Activated T-helper 1 cell treated with anti-CD3 and anti-CD28 coated beads, Interleukin-12 subunit alpha, Interleukin-12 subunit beta, Interleukin-2, Interleukin-4 antibody, amounts not matched to agents 30 ng/mL and 10 ng/mL and 1 ng/mL, durations not matched to agents 14 hours and 24 hours and 36 hours (primary cell): ENCODE measurements at places on chromosomes 4 and X. TPM values are rescaled to one million over a fixed set of nuclear protein-coding genes. Genes with fewer than 3 reads are reported as not detected.

DNA sequence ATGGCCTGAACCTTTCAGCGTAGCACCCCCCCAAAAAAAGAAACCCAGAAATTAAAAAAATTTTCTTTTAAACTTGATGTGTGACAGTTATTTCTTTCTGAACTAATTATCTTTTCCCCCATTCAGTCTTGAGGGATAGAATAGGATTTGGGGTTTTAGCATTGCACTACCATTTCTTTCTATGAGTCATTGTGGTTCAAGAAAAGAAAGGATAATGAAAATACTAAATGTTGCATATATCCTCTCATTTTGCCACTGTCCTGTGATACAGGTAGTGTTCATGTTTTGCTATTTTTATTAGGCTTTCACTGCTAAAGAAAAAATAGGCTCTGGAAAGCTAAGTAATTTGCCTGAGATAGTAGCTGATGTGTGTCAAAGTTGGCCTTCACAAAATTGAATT lies 39.4 kb upstream of the DCK start:
- no peaks in the 10 kb centered on the region for H3K36me3 ChIP-seq
- H3K4me3 ChIP-seq, result no peak overlapping the region
- peaks cover 12% of the 10 kb centered on the region for H3K4me1 ChIP-seq
- no peak for DNase-seq
- no peaks in the 10 kb centered on the region for H3K27me3 ChIP-seq
- H3K27ac ChIP-seq, result no peak overlapping the region

DNA sequence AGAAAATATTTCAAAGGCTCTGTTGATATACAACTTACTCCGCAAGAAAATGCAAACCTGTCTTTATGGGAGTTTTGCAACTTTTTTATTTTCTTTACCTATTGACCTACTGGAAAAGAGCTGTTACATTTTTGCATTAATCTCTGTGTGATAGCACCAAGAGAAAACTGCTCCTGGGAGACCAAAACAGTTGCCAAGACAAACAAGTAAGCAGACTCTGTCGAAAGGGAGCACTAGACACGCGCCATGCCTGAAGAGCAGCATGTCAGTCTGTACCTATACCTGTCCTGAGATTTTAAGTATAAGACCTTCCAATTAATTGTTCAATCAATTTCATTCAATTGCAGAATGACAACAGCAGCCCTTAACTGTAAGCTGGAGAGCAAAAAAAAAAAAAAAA lies 56.0 kb upstream of the TECRL start:
- no peak overlapping the region for H3K4me3 ChIP-seq
- H3K4me1 ChIP-seq, result no peaks in the 10 kb centered on the region
- DNase-seq, result no peak
- no peak overlapping the region for H3K27ac ChIP-seq
- H3K27me3 ChIP-seq, result no peaks in the 10 kb centered on the region

The KIAA1210 gene
- not detected in 2 replicates for total RNA-seq

DNA sequence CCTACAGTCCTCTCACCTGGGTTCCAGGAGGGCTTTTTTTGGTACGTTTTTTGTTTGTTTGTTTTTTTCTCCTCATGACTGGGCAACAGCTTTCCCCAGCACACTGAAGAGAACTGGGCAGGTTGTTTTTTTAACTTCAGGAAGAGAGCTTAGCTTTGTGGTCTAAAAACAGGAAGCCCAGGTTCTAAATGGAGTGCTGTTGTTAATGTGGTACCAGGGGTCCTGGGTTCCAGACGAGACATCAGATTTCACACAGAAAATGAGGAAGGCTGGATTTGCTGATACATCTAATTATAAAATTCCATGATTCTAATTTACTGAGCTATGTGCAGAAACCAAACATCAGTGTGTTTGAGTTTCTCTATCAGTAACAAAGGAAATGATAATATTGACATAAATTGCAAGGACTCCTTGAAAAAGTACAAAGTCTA lies 4.2 kb downstream of the MYOZ2 start:
- no peaks in the 10 kb centered on the region for H3K27me3 ChIP-seq
- H3K36me3 ChIP-seq, result no peaks in the 10 kb centered on the region
- H3K4me1 ChIP-seq, result peaks cover 8% of the 10 kb centered on the region

The CCDC160 gene
- total RNA-seq, result not detected in 2 replicates

GRCh38 chr4:181525634-181526033 lies 717.6 kb upstream of the TENM3 start:
- H3K27me3 ChIP-seq, result no peaks in the 10 kb centered on the region
- H3K36me3 ChIP-seq, result no peaks in the 10 kb centered on the region
- no peak overlapping the region for H3K27ac ChIP-seq
- no peak for DNase-seq
- H3K4me1 ChIP-seq, result no peaks in the 10 kb centered on the region

The ARHGAP6 gene
- not detected in 2 replicates for total RNA-seq

The NWD2 gene
- total RNA-seq, result not detected in 2 replicates

The ABCB7 gene
- 37.4 and 38.1 TPM in 2 replicates for total RNA-seq

GRCh38 chr4:167100120-167100519 lies 134.2 kb downstream of the SPOCK3 start:
- no peaks in the 10 kb centered on the region for H3K4me1 ChIP-seq
- H3K36me3 ChIP-seq, result no peaks in the 10 kb centered on the region
- H3K27me3 ChIP-seq, result no peaks in the 10 kb centered on the region
- no peak for DNase-seq
- no peak overlapping the region for H3K4me3 ChIP-seq
- no peak overlapping the region for H3K27ac ChIP-seq

The TBC1D19 gene
- 4.3 and 4.7 TPM in 2 replicates for total RNA-seq

DNA sequence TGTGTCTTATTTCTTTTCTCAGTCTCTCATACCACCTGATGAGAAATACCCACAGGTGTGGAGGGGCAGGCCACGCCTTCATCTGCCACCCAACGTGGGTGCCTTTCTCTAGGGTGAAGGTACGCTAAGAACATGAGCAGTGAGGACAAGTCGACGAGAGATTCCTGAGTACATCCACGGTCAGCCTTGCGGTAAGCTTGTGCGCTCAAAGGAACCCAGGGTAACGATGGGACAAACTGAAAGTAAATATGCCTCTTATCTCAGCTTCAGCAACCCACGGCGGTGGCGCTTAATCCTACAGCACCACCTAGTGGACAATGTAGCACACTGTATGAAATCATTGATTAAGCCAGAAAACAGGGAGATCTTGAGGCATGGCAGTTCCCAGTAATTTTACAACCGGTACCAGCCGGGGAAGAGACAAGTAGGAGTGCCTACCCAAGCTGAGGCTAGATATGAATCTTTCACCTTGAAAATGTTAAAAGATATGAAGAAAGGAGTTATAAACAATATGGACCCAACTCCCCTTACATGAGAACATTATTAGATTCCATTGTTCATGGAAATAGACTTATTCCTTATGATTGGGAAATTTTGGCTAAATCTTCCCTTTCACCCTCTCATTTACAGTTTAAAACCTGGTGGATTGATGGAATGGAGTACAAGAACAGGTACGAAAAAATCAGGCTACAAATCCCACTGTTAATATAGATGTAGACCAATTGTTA lies 63.0 kb downstream of the ZNF732 start:
- H3K27ac ChIP-seq, result peak overlapping the region; percentile 15
- peak overlapping the region; percentile 70 for H3K4me3 ChIP-seq
- H3K27me3 ChIP-seq, result no peaks in the 10 kb centered on the region
- peaks cover 13% of the 10 kb centered on the region for H3K4me1 ChIP-seq
- DNase-seq, result peak; percentile 53
- no peaks in the 10 kb centered on the region for H3K36me3 ChIP-seq

The TLL1 gene
- not detected in 2 replicates for total RNA-seq

DNA sequence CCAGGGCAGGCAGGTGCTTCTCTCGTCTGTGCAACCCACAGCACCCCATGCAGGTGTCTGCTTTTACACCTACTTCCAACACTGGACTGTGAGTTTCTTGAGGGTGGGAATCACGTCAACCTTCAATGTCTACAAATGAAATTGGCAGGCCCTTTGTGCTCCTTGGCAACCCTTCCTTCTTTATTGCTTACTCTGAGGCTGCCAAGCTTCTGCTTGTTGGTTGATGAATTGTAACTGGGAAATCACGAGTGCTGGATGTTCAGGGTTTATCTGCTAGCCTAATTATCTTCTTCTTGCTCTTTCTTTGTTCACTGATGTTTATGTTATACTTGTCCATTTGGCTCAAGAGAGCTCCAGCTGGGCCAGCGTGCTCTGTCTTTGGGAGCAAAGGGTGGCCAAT lies 2.5 kb upstream of the DGAT2L6 start:
- no peak overlapping the region for H3K27ac ChIP-seq
- H3K36me3 ChIP-seq, result no peaks in the 10 kb centered on the region
- H3K27me3 ChIP-seq, result peaks cover 6% of the 10 kb centered on the region
- peaks cover 22% of the 10 kb centered on the region for H3K4me1 ChIP-seq
- DNase-seq, result no peak
- no peak overlapping the region for H3K4me3 ChIP-seq

DNA sequence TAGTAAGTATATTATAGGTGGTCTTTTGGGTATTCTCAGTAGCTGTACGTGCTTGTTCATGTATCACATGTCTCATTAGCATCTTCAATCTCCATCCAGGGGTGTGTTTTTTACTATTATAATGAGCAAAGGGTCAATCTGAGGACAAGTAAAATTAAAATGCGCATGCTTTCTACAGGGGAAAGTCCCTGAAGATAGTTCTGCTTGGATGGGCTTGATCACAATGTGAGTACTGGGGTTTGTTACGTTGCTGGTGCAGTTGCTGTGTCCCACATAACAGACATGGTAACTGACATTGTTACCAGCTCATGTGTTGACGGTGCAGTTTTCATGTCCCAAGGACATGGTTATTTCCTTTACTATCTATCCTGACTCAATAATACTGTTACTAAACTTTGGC lies 65.9 kb downstream of the UCHL1 start:
- no peak overlapping the region for H3K4me3 ChIP-seq
- H3K36me3 ChIP-seq, result no peaks in the 10 kb centered on the region
- no peaks in the 10 kb centered on the region for H3K27me3 ChIP-seq
- H3K27ac ChIP-seq, result no peak overlapping the region
- no peaks in the 10 kb centered on the region for H3K4me1 ChIP-seq

GRCh38 chr4:24130637-24131036 lies 240.8 kb upstream of the PPARGC1A start:
- no peak overlapping the region for H3K4me3 ChIP-seq
- H3K27ac ChIP-seq, result no peak overlapping the region
- no peaks in the 10 kb centered on the region for H3K27me3 ChIP-seq
- no peaks in the 10 kb centered on the region for H3K4me1 ChIP-seq

DNA sequence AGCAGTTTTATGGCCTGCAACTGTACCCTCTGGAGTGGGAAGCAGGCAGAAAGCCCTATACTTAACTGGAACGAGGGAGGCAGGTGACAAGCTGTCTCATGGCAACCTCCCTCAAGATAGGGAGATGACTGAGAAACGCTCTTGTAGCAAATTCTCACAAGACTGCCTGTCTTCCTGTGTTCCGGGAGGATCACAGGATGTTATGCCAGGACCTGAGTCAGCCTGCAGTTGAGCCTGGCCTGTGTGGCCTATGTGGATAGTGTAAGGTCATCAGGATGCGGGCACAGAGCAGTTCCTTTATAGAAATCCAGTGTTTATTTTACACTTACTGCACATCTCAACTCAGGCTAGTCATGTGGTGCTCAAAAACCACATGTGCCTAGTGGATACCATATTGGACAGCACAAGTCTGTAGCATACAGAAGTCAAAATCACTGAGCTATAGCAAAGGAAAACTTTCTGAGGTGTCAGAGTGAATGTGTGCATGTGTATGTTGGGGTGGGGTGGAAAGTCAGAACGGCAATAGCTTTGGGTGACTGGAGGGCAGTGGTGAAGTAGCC lies 25.2 kb downstream of the TAF7L start:
- H3K4me1 ChIP-seq, result no peaks in the 10 kb centered on the region
- no peaks in the 10 kb centered on the region for H3K36me3 ChIP-seq
- H3K4me3 ChIP-seq, result no peak overlapping the region
- H3K27ac ChIP-seq, result no peak overlapping the region

GRCh38 chr4:4855301-4856070 lies 4.0 kb upstream of the MSX1 start:
- peaks cover 2% of the 10 kb centered on the region for H3K36me3 ChIP-seq
- no peak overlapping the region for H3K4me3 ChIP-seq
- peaks cover 62% of the 10 kb centered on the region for H3K27me3 ChIP-seq
- no peak for DNase-seq
- H3K4me1 ChIP-seq, result peaks cover 11% of the 10 kb centered on the region
- H3K27ac ChIP-seq, result peak overlapping the region; percentile 61

DNA sequence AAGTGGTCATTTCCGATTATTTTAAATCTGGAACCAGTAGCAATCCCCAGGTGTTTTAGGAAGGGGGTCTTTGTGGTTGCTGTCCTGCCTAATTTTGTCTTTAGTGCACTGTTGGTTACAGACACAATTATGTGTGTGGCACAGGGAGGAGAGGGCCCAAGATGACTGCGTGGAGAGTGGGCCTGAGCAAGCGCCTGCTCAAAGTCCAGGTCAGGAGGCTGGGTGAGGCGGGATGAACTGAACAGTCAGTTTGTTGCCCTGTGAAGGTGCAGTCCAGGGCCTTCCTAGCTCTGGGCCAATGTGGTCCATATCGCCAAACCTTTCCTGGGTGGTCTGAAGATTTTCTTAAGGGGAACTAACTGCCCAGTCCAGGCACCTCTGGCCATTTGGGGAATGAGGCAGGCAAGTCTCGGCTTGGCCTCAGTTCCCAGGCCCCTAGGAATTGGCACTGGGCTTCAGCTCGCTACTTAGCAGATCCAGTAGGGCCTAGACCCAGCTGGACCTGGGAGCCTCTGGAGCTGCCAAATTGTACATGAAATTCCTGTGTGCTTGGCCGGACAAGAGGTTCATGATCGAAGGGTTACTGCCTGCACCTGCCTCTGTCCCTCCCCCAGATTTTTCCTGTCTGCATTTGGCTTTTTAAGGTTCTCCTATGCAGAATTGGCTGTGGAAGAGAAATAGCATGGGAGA lies 47.6 kb downstream of the ANAPC4 start:
- H3K27ac ChIP-seq, result no peak overlapping the region
- DNase-seq, result no peak
- H3K27me3 ChIP-seq, result no peaks in the 10 kb centered on the region
- peaks cover 7% of the 10 kb centered on the region for H3K4me1 ChIP-seq
- H3K4me3 ChIP-seq, result no peak overlapping the region

The NCBP2L gene
- not detected in 2 replicates for total RNA-seq

DNA sequence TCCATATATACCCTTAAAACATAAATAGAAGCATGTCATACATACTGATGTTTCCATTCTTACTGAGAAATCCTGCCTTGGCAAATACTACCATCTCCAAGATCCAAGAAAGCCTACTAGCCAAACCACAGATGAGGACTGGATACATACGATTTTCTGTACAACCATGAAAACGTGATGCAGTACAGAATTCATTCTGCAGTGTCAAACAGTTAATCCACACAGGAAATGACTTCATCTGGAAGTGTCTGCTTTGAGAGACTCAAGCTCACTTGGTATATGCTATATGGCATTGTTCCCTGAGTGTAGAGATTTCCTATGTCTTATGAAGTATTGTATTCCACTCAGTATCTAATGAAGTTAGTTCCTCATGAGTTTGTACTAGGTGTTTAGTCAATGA lies 94.3 kb downstream of the CT47B1 start:
- H3K4me3 ChIP-seq, result no peak overlapping the region
- peaks cover 7% of the 10 kb centered on the region for H3K4me1 ChIP-seq
- no peak for DNase-seq
- no peak overlapping the region for H3K27ac ChIP-seq
- H3K27me3 ChIP-seq, result peaks cover under 1% of the 10 kb centered on the region
- peaks cover under 1% of the 10 kb centered on the region for H3K36me3 ChIP-seq

The SOD3 gene
- total RNA-seq, result not detected in 2 replicates

The GIMD1 gene
- not detected in 2 replicates for total RNA-seq

- no peaks in the 10 kb centered on the region for H3K4me1 ChIP-seq
- H3K4me3 ChIP-seq, result no peak overlapping the region
- peaks cover 15% of the 10 kb centered on the region for H3K27me3 ChIP-seq
- DNase-seq, result no peak
- no peak overlapping the region for H3K27ac ChIP-seq
- H3K36me3 ChIP-seq, result no peaks in the 10 kb centered on the region
Observed at GRCh38 chr4:35897808-35898207, 346.5 kb downstream of the ARAP2 start.

The IL13RA2 gene
- total RNA-seq, result not detected in 2 replicates
